ENCODE measurements at places on chromosomes 1 and 21. TPM values are rescaled to one million over a fixed set of nuclear protein-coding genes. Genes with fewer than 3 reads are reported as not detected.

GRCh38 chr1:162605225-162605927 is 26.9 kb upstream of the DDR2 start:
- no peaks in the 10 kb centered on the region for H3K4me1 ChIP-seq
- H3K4me3 ChIP-seq, result no peak overlapping the region
- no peak for DNase-seq
- H3K36me3 ChIP-seq, result peaks cover 4% of the 10 kb centered on the region
- H3K27me3 ChIP-seq, result no peaks in the 10 kb centered on the region

DNA sequence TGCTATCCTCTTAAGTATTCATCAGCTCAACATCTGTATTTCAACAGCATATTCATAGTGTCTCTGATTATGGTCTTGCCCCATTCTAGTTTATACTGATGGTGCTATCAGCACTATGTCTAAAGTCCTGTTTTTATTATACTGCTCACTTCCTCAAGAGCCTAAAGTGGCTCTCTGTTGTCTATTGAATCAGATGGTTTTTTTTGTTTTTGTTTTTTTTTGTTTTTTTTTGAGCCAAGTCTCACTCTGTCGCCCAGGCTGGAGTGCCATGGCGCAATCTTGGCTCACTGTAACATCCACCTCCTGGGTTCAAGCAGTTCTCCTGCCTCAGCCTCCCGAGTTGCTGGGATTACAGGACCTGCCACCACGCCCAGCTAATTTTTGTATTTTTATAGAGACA is 6.1 kb downstream of the STX12 start:
- no peaks in the 10 kb centered on the region for H3K27me3 ChIP-seq
- H3K27ac ChIP-seq, result no peak overlapping the region
- no peak for DNase-seq
- H3K4me3 ChIP-seq, result no peak overlapping the region

DNA sequence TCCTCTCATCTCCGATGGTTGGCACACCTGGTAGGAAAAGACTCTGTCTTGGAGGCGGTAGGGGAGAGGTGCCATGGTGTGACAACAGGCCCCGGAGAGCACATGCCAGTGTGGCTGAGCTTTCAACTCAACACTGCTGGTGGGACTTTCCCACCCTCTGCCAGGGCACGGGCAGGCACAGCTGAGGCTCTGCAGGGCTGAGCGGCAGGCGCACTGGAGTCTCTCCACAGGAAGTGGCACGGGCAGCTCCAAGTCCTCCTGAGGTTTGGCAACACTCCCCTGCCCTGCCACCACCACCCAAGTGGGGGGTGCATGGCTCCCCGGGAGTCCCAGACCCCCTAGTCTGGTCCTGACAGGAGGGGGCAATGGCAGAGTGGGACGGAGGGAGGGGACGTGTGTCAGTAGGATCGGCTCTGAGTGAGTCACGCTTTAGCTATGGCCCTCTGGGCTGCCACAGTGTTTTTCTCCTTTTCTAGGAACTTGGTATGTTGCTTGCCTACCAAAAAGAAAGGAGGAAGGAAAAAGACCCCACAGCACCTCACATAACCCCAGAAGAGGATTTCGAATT is 27.3 kb upstream of the EVA1B start:
- H3K4me1 ChIP-seq, result peaks cover 18% of the 10 kb centered on the region
- H3K4me3 ChIP-seq, result no peak overlapping the region
- DNase-seq, result no peak
- no peaks in the 10 kb centered on the region for H3K27me3 ChIP-seq
- H3K36me3 ChIP-seq, result no peaks in the 10 kb centered on the region
- H3K27ac ChIP-seq, result no peak overlapping the region

The HMGB4 gene
- total RNA-seq, result not detected

The CYP4A22 gene
- total RNA-seq, result not detected

The TTC34 gene
- total RNA-seq, result 0.09 TPM
